Stimulated activated CD8-positive, alpha-beta memory T cell treated with anti-CD3 and anti-CD28 coated beads, Interleukin-15, amount 100 ng/mL, for 24 hours (primary cell): ENCODE measurements at places on chromosomes 1 and 21.

- DNase-seq, result no peak
Measured at GRCh38 chr1:92441697-92442342, 44.9 kb downstream of the GFI1 start.

- DNase-seq, result no peak
Measured at GRCh38 chr21:16468184-16468583, 738.4 kb downstream of the USP25 start.

- DNase-seq, result no peak
Measured at GRCh38 chr1:41766546-41766945, 152.2 kb downstream of the HIVEP3 start.

GRCh38 chr1:52296345-52296744 is 69.7 kb downstream of the CC2D1B start:
- DNase-seq, result no peak

GRCh38 chr1:1411626-1412025 is 4.5 kb upstream of the MRPL20 start:
- DNase-seq, result no peak

GRCh38 chr1:159142391-159142663 is 29.1 kb upstream of the CADM3 start:
- DNase-seq, result no peak

GRCh38 chr1:55060133-55060999 is 21.0 kb downstream of the PCSK9 start:
- no peak for DNase-seq
